ENCODE measurements at places on chromosomes 2 and 18.

GRCh38 chr18:48022531-48023329, 92.3 kb upstream of the SMAD2 start:
- DNase-seq, result peak; percentile 71

GRCh38 chr18:71437511-71437910, 1106.6 kb downstream of the CBLN2 start:
- DNase-seq, result no peak

DNA sequence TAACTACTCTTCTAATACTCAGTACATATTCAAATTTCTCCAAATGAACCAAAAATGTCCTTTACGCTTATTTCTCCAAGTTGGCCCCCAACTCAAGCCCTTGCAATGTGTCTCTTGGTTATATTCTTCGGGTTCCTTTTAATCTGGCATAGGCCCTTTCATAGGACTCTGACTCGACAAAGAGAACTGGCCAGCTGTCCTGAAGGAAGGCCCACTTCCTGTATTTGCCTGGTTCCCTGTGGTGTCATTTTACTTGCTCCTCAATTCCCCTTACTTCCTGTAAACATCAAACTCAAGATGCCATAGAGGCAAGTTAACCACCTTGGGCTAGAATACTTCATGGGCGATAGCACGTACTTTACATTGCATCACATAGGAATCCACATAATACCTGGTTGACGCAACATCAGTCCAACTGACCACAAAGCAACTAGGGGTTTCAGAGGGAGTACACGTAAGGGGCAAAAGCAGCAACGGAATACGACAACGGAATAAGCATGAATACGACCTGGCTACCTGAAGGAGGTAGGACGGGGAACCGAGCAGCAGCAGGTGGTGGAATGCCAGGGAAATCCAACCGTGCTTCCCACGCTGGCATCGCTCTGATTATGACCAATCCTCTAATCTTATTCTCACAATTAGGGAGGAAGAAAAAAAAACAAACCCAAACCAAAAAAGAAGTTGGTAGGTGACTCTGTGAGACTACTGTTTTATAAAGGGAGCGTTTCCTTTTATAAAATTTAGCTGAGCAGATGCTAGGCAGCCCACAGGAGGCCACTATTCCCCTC, 823 bp upstream of the GORASP2 start:
- DNase-seq, result peak; percentile 77

- no peak for DNase-seq
Observed at GRCh38 chr2:145851730-145852129, 1331.8 kb upstream of the ZEB2 start.

DNA sequence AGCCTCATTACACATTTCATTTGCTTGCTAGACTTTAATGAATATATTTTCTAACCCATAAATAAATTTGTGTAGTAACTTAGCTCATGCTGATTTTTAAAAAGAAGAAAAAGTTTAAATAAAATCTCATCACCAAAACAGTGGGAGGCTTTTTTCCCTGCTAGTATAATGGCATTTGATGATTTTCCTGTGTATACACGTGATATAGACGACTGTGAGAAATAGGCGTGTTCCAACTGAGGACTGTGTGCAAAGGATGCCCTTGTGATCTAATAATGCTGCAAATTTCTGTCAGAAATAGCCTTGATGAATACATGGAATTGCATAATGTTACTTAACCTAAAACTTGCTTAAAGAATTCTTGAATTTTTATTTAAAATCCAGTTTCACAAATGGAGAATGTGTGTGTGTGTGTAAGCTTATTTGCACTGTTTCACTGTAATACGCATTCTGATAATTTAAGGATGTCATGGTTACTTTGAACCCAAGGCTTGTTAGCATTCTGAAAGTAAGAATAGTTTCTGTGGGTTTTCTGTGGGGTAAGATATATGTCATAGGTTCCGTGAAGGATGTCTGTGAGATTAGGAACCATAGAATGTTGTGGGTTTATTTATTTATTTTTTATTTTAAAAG, 178.0 kb downstream of the DLGAP1 start:
- no peak for DNase-seq

DNA sequence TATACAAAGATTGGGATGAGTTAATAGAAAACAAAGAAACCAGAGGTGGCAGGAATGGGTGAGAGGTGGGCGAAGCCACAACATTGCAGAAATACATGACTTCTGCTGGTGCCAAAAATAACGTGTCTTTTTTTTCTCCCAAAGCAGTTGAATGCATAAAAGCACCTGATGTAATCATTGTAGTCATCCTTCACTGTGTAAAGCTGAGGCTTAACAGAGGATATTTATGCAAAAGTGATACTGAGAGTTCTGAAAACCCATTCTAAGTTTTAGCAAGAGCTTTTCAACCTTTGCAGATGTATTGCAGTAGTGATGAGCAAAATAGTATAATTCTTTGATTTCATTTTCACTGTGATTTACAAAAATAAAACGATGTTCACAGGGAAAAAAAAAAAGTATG, 173.0 kb downstream of the PTGR3 start:
- DNase-seq, result no peak

- no peak for DNase-seq
Observed at GRCh38 chr18:8808001-8808400, 102.6 kb downstream of the MTCL1 start.

DNA sequence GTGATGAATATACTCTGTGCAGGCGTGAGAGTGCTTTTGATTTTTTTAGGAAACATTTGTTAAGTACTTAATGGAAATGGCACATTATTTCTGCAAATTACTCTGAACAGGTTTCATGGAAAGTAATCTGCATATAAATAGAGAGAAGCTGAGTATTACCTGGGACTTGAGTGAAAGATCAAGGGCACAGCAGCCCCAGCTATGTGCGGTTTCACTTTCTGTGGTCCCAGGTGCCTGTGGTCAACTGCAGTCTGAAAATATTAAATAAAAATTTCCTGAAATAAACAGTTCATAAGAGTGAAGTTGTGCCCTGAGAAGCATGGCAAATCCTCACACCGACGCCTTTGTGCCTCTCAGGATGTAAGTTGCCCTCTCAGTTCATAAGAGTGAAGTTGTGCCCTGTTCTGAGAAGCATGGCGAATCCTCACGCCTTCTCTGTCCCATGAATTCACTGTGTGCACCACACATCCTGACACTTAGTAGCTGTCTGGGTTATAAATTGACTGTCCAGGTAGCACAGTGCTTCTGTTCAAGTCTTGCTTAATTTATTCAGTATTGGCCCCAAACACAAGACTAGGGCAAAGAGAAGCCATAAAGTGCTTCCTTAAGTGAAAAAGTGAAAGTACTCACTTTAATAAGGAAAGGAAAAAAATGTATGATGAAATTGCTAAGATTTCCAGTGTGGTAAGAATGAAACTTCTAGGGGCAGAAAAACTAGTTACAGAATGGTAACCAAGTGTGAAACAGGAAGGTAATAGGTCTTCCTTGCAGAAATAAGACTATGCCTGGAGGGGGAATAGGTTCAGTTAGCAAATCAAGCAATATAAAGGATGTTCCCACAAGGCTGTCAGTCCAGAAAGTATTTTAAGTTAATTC, 4.3 kb upstream of the SNTG2 start:
- no peak for DNase-seq

All from NCI-H510A treated with DMSO at 0.1 percent for 48 hours (cell line).